Breast epithelium (tissue), 4 donors: ENCODE measurements at places on chromosomes 7 and 10. TPM values are rescaled to one million over a fixed set of nuclear protein-coding genes. Genes with fewer than 3 reads are reported as not detected.

Gene DENND11
- 14.1 TPM for total RNA-seq

Gene GFRA1
- 88.2 TPM for total RNA-seq

DNA sequence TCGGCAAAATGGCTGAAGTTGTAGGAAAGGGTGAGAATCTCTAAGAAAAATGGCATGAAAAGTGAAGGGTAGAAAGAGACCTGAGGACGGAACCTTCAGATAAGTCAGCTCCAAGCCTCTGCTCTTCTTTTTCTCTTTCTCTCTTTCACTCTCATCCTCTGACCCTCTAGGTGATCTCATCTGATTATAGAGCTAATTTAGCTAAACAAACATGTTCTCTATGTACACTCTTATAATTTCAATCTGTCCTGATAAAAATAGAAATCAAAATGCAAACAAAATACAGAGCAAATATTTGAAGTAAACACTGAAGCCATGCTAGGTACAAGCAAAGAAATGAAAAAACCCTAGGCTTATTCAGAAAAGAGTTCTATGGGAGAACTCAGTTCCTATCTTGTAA is 14.4 kb upstream of the CUBN start:
- no peak for DNase-seq

DNA sequence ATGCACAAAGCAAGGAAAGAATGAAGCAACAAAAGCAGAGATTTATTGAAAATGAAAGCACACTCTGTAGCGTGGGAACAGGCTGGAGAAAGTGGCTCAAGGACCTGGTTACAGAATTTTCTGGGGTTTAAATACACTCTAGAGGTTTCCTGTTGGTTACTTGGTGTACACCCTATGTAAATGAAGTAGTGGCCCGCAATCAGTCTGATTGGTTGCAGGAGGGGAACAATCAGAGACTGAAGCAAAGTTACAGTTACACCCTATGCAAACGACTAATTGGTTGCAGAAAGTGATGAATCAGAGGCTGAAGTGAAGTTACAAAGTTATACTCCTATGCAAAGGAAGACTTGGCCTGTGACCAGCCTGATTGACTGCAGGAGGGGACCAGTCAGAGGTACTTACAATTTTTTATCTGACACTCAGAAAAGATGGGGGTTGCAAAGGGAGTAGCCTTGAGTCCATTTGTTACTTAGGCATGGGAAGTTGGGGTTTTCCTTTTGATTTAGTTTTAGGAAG is 3.6 kb upstream of the MTPN start:
- DNase-seq: no peak

- no peak for DNase-seq
Measured at GRCh38 chr7:158019726-158020705, 567.6 kb downstream of the PTPRN2 start.

- no peak for DNase-seq
Measured at GRCh38 chr10:98713586-98713985, 266.9 kb upstream of the HPS1 start.

GRCh38 chr7:92880212-92881090 is 44.1 kb upstream of the CDK6 start:
- DNase-seq: no peak

- no peak for DNase-seq
Measured at GRCh38 chr10:92327445-92328433, 36.8 kb downstream of the MARCHF5 start.

- no peak for DNase-seq
Measured at GRCh38 chr7:127391591-127392181, 822 bp downstream of the ZNF800 start.

DNA sequence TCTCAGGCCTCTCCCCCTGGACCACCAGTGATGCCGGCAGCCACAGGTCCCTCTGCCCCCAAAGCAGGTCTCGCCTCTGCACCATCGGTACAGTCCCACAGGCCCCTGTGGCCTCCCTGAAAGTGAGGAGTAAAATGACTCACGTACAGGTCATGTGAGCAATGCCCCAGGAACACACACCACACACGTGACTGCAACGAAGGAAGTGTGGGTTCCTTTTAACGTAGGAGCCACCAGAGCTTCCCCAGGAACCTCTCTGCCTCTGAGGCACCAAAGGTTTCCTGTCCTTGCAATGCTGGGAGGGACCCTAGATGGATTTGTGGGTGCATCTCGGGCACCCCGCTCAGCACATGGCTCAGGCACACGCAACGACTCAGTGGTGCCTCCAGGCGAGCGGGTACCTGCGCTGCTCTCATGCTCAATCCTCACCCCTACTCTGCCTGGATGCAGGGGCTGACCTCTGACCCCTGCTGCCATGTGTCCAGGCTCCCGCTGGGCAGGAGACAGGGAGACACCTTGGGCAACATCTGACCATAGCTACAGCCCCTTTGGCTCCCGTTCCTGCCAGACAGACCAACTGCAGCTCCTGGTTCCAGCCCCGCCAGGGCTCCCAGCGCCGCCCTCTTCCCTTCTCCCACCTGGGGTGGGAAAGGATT is 120.7 kb downstream of the PRKAG2 start:
- DNase-seq: no peak

DNA sequence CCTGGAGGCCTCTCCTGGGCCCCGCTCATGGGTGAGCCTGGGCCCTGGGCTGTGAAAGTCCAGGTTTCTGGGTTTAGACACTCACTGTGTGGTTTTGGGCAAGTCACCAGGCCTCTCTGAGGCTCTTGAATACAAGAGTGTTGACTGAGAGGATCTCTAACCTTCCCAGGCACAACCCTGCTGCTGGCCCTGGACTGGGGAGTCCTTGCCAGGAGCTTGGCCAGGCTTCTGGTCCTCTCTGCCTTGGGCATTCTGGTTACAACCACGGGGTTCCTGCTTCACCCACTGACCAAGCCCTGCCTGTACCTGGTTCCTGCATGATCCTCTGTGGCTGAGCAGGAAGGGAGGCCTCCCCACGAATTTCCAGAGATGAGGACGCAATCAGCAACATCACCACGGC is 63.6 kb upstream of the COL13A1 start:
- no peak for DNase-seq
